Forelimb muscle (tissue), 1 donor: ENCODE measurements at places on chromosomes 2 and 18. TPM values are rescaled to one million over a fixed set of nuclear protein-coding genes. Genes with fewer than 3 reads are reported as not detected.
A peak's percentile ranks its signal among the peaks of the same experiment; 100 is the strongest.

GRCh38 chr2:217412277-217412676 is 552.4 kb upstream of the TNP1 start:
- no peak for DNase-seq

DNA sequence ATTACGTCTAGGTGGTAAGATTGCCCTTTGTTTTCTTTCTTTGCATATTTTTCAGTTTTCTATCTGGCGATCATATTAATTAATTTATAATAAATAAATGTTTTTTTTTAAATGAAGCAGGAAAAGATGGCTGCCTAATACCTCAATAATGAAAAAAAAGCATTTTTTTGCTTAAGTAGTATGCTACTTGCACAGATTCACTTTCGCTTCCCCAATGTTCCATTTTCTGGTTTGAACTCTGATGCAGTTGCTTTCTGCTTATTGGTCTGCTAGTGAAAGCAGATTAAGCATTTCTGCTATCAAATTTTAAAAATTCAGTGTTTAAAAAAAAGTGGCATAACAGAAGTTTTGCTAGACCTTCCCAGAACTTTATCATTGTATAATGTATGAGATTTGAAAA is 11.9 kb upstream of the TMEM182 start:
- DNase-seq = no peak

DNA sequence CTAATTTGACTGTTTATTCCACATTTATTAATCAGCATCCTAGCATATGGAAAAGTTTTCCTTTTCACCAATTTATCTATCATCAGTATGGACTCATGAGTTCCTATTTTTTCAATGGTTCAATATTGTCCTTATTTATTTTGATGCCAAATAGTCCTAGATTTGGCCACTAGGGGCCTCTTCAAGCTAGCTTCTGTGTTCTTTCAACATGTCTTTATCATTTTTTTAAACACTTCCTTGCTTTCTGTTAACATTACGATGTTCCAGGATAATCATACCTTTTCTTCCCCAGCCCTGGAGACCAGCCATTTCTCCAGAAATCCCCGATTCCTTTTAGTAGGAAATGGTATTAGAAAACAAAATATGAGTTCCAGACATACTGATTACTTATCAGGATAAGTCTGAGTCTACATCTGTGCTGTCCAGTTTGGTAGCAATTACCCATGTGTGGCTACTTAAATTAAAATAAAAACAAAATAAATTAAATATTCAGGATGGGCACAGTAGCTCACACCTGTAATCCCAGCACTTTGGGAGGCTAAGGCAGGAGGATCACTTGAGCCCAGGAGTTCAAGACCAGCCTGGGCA is 70.6 kb downstream of the RPE start:
- no peak for DNase-seq

GRCh38 chr2:125160947-125161346 is 1135.9 kb downstream of the CNTNAP5 start:
- DNase-seq = no peak

GRCh38 chr18:48933578-48934414 is 17.0 kb downstream of the SMAD7 start:
- DNase-seq = no peak

- DNase-seq = no peak
Observed at GRCh38 chr2:122451040-122451439, 695.6 kb downstream of the TSN start.

GRCh38 chr2:71675296-71675695 is 221.9 kb downstream of the DYSF start:
- no peak for DNase-seq

DNA sequence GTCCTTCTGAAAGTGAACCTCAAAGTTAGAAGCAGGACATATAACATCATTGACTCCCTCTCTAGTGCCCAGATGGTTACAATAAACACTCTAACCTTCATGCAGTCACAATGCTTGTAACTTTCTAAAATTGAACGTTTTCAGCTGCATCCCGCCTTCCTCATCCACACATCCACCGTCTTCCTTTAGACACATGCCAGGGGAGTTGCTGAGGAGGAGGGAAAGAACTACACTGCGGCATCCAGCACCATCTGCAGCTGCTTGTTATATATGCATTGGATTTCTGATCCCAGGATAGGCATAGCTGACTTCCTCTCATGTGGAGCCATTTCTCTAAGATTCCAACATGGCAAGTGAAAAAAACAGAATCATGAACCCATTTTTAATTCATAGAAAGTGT is 96.8 kb downstream of the FBXO15 start:
- no peak for DNase-seq

DNA sequence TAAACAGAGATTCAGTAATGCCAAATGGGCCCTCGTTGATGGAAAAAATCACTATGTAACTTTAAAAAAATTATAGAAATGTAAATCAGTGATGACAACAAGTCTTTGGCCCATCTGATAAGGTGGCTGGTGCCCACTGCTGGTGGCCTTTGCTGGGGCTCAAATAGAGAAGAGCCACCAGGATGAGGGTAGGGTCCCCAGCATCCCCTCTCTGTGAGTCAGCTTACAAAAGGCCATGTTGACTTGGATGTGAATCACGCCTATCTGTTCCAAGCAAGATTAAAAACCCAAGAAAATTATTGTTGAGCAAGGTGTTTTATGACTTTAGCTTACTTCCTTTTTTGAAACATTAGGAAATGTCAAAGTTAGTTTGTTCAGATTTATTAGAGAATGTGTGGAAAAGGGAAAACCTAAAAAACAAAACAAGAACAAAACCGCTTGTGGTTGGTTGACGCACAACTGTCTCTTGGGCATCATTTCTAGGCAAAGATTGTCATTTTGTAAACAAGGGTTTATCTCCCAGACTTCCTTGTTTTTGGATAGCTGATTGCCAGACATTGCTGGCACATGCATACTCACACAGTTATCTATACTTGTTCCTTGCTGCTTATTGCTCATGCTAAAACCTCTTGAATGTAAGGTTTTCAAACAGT is 53.7 kb upstream of the ZNF396 start:
- DNase-seq = no peak

GRCh38 chr2:232142049-232142448 is 180.5 kb downstream of the DIS3L2 start:
- DNase-seq = no peak

GRCh38 chr2:10467401-10467800 is 19.3 kb upstream of the ODC1 start:
- DNase-seq = no peak

DNA sequence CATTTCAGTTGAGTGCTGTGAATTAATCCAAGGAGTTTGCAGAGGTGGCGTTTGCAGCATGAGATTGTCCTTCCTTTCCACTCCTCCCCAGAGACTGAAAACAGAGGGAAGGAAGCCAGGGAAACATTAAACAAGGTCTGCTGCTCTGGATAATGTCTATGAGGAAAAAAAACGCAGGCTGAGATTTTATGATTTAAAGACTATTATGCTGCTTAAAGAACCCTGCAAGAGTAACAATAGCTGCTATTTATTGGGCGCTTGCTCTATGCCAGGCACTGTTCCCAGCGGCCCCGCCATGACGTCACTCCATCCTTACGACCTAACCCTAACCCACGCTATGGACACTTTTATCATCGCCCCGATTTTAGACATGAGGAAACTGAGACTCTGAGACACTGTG is 222.4 kb downstream of the BCL2 start:
- no peak for DNase-seq

DNA sequence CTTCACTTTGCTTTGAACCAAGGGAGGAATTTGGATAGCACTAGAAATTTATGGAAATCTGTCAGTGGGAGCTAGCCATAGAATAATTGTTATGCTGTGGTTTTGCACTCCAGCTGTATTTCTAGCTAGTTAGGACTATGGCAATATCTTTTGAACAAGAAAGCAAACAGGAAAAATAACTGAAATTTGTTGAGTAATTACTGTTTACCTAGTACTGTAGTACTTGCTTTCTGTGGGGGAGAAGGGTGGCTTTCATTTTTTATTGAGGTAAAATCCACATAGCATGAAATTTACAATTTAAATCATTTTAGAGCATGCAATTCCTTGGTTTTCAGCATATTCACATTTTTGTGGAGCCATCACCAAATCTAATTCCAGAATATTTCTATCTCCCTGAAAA is 28.4 kb downstream of the MBD5 start:
- no peak for DNase-seq

- no peak for DNase-seq
Observed at GRCh38 chr2:181354626-181355025, 102.6 kb upstream of the ITGA4 start.

GRCh38 chr2:60518567-60518966 is 34.9 kb downstream of the BCL11A start:
- no peak for DNase-seq

GRCh38 chr2:86368161-86368824 is 30.9 kb upstream of the REEP1 start:
- no peak for DNase-seq

DNA sequence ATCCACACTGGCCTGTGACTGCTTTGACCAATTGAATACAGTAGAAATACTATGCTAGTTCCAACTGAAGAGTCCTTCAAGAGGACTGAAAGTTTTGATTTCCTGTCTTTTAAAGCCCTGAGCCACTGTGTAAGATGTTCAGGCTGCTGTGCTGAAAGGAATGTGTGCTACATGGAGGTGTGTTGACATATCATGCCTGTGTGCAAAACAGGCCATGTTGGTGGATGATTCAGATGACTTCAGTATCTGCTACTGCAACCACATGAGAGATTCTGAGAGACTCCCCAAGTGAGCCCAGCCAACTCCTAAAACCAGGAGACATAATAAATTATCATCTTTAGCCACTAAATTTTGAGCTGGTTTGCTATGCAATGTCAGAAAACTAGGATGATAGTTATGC is 662.9 kb downstream of the ZEB2 start:
- no peak for DNase-seq

DNA sequence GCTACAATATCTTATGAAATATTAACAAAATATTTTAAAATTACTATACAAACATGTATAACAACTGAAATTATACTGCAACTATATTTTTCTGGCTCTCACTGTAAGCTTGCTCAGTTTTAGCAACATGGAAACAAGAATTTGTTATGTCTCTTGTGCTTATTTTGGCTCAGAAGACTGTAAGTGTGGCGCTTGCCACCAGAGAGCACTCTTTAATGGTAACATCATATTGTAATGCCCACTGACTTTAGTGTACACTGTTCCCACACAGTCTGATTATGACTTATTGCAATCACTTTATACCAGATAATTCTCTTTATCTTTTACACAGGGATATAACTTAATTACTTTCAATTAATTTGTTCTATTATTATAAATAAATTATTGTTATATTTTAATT is 1500.6 kb upstream of the TMEFF2 start:
- DNase-seq = no peak

DNA sequence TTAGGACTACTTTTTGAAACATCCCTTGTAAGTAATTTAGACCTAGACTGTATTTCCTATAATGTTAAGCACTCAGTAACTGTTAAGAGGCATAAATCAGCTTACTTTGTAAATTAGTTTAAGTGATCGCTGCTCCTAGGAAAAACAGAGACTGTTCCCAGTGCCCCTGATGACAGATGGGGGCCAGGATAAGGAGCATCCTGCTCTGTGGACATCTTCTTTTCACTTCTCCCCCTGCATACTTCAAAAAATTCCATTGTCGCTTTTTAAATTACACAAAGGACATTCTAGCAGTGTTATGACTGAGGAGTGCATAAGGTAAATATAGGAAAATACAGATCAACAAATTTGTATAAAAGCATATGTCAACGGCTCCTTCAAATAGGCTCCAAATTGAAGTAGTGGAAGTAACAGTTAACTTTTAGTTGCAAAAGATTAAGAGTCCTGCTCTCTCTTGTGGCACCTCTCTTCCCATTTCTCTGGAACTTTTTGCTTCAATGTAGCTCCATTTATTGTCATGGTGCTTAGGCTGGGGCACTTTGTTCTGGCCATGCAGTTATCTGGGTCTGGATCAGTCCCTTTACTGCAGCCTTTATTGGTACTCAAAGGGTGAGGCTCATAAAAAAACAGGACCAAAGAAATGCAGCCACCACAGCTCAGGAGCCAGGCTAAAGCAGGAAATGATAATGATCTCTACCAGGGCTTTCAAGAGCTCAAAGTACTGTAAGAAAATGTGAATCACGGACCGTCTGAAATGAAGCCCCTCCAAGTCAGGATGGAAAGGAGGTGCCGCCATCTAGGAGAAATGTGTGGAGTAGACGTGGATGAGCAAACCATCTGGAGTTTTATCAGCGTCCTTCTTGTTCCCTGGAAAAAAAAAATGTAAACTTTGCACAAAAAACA is 162.1 kb upstream of the ZNF516 start:
- no peak for DNase-seq

GRCh38 chr2:120287183-120288015 is 34.7 kb downstream of the RALB start:
- no peak for DNase-seq

DNA sequence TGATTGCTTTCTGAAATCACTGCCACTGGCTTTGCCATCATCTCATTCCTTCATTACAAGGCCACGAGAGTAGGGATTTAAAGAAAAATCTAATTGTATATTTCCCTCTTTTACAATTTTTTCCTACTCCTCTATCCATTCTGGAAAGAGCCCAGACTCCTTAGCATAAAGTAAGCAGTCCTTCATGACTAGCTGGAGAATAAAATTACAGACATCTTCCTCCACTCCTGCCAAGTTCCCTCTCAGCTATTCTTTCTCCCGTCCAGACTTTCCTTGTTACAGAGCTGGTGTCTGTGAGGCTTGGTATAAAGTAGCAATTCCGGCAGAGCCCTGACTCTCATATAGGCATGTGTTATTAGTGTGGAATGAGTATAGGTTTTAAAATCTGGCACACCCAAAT is 806.8 kb downstream of the PLCL1 start:
- DNase-seq = peak; percentile 39

DNA sequence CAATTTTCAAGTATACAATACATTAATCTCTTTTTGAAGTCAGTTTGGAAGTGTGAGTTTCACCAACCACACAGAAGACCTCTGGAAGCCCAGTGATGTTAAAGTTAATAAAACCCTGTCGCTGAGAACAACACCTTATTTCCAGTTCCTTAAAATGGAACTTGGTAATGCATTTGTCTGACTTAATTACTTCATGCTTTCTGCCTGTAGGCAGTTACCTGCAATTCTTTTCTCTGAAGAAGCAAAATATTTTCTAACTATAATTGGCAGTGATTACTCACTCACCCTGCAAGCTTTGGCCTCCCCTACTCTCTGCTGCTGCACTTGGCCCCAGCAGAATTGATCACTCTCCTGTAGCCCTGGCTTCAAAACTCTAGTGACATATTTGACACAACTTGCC is 81.5 kb downstream of the TXNL1 start:
- no peak for DNase-seq

GRCh38 chr18:41526054-41526453 is 429.0 kb upstream of the PIK3C3 start:
- no peak for DNase-seq

GRCh38 chr2:74488643-74489481 is 6.0 kb downstream of the TTC31 start:
- no peak for DNase-seq

- DNase-seq = no peak
Observed at GRCh38 chr2:189424961-189425360, 16.3 kb upstream of the WDR75 start.

Gene MROH2A
- polyA plus RNA-seq = not detected

Gene ANTXR1
- 123 TPM for polyA plus RNA-seq

Gene MYCN
- polyA plus RNA-seq = 5.5 TPM

Gene KIAA2012
- 0.37 TPM for polyA plus RNA-seq

Gene CDKL4
- not detected for polyA plus RNA-seq

Gene VAMP8
- polyA plus RNA-seq = 12.8 TPM

Gene ALPP
- not detected for polyA plus RNA-seq

Gene SERPINB10
- 0.27 TPM for polyA plus RNA-seq

Gene CTIF
- 35.6 TPM for polyA plus RNA-seq

Gene SERPINB11
- polyA plus RNA-seq = not detected

Gene BOLL
- polyA plus RNA-seq = 1.6 TPM

Gene FSHR
- polyA plus RNA-seq = 0.43 TPM

Gene TCF7L1
- 34.6 TPM for polyA plus RNA-seq

Gene TGFA
- 0.85 TPM for polyA plus RNA-seq
